ENCODE measurements at places on chromosomes 12 and 14.

DNA sequence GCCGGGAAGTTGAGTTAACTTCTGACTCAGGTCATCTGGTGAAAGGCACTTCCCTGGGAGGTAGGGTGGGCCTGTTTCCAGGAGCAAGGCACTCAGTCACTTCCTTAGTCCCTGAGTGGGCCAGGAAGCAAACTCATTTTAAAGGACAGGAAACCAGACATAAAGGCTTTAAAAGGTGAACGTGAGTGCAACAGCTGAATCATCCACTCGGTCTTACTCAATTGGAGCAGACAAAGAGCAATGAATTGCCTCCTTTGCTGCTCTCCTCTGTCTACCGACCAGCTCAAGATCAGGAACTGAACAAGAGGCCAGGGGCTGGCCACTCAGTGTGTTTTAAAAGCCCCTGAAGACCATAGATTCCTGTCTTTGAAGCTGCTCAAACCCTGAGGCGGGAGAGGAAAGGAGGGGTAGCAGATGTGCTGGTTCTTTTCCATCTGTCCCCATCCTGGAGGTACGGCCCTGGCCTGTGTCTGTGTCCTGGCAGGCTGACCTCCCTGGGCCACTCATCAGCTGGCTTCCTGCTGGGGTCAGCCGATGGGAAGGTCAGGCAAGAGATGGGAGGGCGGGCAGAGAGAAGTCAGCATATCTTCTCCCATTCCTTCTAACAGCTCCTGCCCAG lies 148.9 kb downstream of the PPM1H start:
- DNase-seq, result no peak

DNA sequence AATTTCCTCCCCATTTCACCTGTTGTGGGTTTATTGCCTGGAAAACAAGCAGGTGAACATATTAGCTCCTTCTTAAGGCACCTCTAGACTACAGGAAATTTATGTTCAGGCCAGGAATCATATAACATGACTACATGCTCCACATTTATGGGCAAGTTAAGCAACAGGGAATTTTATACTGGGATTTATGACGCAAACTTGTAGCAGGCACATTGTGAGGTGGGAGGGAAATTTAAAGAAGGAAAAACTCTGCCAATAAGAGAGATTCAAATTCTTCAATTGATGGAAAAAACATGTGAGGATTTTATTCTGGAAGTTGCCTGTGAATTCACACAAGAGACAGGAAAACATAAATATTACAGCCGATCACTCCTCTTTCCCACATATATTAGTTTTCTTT lies 93.9 kb downstream of the TBC1D30 start:
- no peak for DNase-seq

DNA sequence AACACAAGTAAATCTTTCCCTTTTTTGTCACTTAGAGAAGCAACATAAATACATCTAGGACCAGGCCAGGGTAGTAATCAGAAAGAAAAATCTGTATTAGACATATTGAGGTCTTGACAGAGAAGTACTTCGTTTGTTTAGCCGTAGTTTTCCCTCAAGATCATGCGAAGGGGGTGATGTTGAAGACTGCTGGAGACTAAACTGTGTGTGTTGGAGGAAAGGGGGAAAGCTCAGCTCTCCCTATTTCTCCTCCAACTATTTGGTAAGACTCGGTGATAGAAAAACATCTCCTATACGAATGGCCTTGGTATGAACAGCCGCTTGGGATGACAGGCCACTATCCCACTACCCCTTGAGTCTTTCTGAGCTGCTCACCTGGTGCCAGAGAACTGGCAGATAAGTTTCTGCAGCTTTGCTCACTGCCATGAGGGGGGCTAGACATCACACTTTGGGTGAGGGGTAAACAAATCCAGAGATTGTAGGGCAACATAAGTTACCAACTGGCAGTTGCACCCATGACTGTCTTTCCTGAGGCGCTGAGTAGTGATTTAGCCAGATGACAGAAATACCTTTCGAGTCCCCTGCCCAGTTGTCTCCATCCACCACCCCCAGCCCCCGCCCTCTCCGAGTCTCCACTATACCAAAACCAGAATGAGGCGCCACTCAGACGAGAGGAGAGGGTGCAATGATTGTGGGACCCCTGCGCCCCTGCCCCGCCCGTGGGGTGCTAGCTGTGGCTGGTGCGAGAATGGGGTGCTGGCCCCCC lies 685 bp downstream of the VAMP1 start:
- DNase-seq, result no peak

DNA sequence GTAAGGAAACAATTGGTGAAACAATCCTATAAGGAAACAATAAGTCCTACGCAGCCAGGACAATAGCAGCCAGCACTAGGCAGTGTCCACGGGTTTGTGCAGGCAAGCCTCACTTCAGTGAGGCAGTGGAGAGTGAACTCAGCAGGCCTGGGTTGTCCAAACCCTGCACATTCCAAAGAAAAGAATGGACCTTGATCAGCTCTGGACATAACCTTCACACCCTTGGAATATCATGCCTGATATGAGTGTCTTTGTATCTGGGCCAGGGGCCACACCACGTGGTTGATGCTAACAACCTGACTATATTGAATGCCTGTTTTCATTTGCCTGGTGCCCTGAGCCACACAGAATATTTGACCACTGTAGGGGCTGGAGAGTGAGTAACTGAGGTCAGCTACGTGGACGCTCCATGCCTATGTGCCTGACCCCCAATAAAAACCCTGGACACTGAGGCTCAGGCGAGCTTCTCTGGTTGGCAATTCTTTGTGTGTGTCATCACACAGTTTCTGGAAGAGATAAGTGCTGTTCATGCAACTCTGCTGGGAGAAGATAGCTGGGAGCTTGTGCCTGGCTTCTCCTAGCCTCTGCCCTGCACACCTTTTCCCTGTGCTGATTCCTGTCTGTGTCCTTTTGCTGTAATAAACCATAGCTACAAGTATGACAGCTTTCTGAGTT lies 81.4 kb upstream of the NCOR2 start:
- no peak for DNase-seq
